Tongue (tissue), 3 donors: ENCODE measurements at places on chromosomes 3 and 15. TPM values are rescaled to one million over a fixed set of nuclear protein-coding genes. Genes with fewer than 3 reads are reported as not detected.

SEMA6D gene
- total RNA-seq = 34.9 TPM

CSK gene
- 27.6 TPM for total RNA-seq

HHATL gene
- 51.8 TPM for total RNA-seq

GOLGA8T gene
- not detected for total RNA-seq

MAP3K13 gene
- total RNA-seq = 20.8 TPM

ANKRD34C gene
- total RNA-seq = 0.21 TPM
